ENCODE measurements at places on chromosomes 2 and 18.
A peak's percentile ranks its signal among the peaks of the same experiment; 100 is the strongest.

GRCh38 chr2:10160203-10160955 is 37.8 kb downstream of the RRM2 start:
- DNase-seq = no peak

DNA sequence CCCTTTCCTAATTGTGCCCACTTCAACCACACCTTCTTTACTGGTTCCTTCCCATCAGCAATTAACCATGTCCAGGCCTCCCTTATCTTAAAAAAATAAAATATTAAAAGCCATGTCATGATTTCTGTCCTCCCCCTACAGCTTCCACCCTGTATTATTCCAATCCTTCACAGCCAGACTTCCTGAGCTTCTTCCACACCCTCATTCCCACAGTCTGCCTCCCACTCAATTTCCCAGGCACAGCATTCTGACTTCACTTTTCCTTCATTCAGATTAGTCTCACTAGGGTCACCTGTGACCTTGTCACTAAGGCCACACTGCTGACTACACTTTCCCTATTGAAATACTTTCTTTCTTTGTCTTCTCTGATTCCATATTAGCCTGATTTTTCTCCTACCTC is 159.4 kb downstream of the DIS3L2 start:
- DNase-seq = no peak

- DNase-seq = no peak
Measured at GRCh38 chr2:15180379-15180778, 380.8 kb downstream of the NBAS start.

DNA sequence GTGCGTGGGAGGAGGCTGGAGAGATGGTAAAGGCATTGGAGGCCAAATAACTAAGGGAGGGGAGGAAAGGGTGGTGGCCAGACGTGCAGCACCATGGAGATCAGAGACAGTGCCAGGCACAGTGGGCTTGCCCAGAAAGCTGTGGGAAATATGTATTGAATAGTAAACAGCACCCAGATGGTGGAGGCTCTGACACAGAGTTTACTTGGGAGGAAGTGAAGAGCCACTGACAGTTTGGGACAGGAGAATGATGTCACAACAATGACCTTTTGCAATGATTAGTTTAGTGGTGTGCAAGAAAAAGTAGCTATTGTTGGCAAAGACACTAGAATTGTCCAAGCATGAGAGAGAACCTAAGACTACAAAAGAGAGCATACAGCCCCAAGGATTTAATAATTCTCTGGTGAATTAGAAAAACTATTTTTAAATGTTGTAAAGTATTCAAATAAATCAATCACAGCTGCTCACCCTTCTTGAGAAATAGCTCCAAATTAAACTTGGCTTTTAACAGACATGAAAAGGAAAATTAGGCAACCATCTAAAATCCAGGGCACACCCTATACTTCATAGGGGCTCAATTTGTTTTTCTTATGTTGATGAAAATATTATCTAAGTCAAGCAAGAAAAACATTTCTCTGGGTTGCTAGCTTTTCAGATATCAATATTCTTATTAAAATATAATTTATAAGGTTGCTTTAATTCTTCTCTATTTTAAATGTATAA is 458.7 kb upstream of the HNRNPA3 start:
- no peak for DNase-seq

DNA sequence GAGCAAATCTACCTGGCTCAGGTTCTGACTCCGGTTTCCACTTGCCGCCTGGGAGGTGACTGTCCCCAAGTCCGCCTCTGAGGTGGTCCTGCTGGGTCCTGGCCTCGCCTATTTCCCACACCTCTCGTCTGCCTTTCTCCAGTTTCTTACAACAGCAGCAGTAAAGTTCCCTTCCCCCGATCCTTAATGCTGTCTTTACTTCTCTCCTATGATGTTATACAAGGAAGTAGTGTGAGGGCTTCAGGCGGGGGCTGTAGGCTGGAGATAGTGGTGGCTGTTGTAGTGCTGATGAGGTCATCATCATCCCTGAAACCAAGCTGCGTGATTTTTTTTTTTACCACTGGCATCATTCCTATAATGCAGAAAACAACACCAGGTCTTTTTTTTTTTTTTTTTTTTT is 18.9 kb downstream of the TGIF1 start:
- no peak for DNase-seq

DNA sequence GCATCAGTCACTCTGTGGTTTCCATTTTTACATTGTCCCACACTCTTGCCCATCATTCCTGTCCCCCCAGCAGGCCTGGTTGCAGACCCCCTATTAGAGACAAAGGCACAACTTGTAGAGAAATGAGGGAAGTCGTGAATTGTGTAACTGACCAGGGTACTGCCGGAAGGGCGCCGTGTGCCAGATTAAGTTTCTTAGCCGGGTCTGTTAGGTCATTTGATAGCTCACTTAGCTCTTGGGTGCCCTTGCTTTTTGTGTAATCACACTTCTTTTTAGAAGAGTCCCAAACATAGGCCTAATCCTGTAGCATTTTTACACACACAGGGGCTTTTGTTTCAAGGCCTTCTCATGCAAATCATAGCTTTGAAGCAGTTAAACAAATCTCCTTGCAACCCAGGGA is 87.2 kb downstream of the CTAGE1 start:
- no peak for DNase-seq

DNA sequence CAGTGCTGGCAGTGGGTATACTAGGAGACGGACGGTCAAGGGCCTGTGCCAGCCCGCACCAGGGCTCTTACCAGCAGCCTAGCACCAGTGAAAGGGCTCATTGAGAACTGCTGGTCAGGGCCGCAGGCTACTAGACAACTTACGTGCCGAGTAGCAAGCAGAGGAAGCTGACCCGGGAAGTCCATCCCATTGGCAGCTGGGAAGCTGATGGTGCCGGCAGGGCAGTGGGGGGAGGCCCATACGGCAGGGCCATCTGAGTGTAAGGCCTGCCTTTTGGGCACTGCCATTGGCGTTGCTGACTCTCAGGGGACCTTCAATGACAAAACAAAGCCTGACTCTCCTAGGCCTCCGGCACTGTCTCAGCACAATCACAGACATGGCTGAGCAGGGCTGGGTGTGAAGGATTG is 20.6 kb downstream of the EFR3B start:
- peak; percentile 99 for DNase-seq

GRCh38 chr2:43675646-43676321 is 445 bp downstream of the C1GALT1C1L start:
- no peak for DNase-seq

DNA sequence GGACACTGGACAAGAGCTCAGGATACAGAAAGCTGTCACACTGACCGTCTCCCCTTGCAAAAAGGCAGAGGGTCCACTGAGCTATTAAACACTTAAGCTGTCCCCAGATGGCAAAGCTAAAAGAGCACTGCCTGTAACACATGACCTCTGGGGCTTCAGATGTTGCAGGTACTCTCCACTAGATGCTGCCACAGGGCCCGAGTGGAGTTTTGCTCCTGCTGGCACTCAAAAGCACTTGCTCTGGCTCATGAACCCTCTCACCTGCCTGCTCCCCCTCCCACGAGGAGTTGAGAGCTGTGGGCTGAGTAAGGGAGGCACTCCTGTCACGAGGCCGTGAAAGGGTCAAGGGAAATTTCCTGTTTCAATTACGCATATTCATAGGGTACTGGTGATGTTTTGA is 227.9 kb downstream of the PRKCE start:
- DNase-seq = no peak

- DNase-seq = no peak
Measured at GRCh38 chr2:45712570-45712969, 61.1 kb downstream of the PRKCE start.

- DNase-seq = no peak
Measured at GRCh38 chr2:109428841-109429566, 184.8 kb downstream of the SEPTIN10 start.

Measured in caudate nucleus (tissue), 63 donors.